Stimulated activated CD4-positive, alpha-beta T cell treated with anti-CD3 and anti-CD28 coated beads, Interleukin-15, amount 100 ng/mL, for 24 hours (primary cell): ENCODE measurements at places on chromosomes 4 and X.

DNA sequence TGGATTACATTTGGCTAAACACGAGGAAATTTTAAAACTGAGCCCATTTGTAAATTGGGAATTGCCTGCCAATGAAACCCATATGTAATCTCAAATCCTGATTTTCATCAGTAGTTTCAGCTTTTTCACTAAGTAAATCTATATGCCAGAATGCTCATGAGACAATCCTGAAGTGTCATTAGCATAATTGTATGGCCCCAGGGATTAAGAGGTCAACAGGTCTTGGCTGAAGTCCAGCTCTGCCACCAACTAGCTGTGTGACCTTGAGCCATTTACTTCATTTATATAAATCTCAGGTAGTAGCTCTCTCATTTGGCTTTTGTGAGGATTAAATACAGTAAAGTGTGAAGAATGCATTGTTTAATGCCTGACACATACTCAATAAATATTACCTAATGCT lies 320.5 kb upstream of the EMCN start:
- DNase-seq: no peak

DNA sequence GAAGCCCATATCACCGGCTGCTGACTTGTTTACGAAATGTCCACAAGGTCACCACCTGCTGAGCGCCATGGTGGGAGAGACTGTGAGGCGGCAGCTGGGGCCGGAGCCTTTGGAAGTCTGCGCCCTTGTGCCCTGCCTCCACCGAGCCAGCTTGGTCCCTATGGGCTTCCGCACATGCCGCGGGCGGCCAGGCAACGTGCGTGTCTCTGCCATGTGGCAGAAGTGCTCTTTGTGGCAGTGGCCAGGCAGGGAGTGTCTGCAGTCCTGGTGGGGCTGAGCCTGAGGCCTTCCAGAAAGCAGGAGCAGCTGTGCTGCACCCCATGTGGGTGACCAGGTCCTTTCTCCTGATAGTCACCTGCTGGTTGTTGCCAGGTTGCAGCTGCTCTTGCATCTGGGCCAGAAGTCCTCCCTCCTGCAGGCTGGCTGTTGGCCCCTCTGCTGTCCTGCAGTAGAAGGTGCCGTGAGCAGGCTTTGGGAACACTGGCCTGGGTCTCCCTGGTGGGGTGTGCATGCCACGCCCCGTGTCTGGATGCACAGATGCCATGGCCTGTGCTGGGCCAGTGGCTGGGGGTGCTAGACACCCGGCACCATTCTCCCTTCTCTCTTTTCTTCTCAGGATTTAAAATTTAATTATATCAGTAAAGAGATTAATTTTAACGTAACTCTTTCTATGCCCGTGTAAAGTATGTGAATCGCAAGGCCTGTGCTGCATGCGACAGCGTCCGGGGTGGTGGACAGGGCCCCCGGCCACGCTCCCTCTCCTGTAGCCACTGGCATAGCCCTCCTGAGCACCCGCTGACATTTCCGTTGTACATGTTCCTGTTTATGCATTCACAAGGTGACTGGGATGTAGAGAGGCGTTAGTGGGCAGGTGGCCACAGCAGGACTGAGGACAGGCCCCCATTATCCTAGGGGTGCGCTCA lies 8.7 kb upstream of the MSANTD1 start:
- DNase-seq: no peak

- DNase-seq: no peak
Observed at GRCh38 chr4:152454398-152455011, 81.4 kb downstream of the FBXW7 start.

- DNase-seq: no peak
Observed at GRCh38 chr4:141254326-141254725, 33.6 kb downstream of the ZNF330 start.

DNA sequence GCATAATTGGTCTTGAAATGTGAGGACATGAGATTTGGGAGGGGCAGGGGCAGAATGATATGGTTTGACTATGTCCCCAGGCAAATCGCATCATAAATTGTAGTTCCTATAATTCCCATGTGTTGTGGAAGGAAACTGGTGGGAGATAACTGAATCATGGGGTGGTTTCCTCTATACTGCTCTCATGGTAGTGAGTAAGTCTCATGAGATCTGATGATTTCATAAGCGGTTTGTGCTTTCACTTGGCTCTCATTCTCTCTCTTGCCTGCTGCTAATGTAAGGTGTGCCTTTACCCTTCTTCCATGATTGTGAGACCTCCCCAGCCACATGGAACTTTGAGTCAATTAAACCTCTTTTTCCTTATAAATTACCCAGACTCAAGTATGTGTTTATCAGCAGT lies 2595.9 kb downstream of the PCDH7 start:
- no peak for DNase-seq
